Urothelium cell line (cell line): ENCODE measurements at places on chromosomes 1 and 21.

GRCh38 chr21:19368944-19369343 is 965.4 kb upstream of the TMPRSS15 start:
- DNase-seq = no peak

DNA sequence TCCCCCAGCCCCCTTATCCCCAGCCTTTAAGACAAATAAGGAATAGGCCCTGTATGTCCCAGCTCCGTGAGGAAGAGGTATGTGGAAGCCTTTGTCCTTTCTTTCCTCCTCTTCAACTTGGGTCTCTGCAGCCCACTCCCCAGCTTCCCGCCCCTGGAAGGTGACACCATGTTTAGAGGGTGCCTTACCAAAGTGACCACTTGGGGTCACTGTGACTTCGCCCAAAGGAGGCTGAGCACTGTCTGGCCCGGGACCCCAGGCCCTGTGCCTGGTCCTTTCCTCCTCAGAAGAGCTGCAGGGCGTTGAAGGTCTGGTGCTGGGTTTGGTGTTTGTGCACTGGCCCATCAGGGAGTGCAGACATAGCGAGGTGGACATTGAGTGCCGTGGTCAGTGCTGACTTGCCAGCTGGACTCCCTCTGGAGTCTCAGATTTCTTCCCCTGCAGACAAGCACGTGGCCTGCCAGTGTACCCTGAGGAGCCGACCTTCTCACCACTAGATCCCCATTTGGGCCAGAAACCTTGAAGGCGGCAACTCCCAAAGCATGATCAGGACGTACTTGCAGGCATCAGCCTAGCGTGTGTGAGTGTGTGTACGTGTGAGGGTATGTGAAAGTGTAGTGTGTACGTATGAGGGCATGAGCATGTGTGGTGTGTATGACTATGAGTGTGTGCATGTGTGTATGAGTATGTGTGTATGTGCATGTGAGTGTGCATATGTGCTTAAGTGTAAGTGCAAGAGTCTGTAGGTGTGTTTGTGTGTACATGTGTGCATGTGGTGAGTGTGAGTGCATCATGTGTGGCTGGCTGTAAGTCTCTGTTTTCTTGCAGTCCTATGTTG is 181.4 kb upstream of the KIAA0040 start:
- DNase-seq = peak; percentile 40

DNA sequence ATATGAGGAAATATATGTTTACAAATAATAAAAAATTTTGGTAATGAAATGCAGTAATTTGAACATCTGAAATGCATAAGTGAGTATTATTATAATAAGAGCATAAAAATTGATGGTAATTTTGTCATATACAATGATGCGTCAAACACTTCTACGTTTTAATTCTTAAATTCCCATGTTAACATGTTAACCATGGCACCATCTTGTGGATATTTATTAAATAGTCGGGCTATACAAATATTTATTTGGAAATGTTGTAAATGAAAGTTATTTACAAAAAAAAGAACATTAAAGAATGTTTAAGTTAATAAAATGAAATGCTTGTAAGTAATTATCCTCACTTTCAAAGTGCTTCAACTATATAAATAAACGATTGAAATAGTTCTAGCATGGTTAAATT is 57.2 kb upstream of the C1orf185 start:
- DNase-seq = no peak

DNA sequence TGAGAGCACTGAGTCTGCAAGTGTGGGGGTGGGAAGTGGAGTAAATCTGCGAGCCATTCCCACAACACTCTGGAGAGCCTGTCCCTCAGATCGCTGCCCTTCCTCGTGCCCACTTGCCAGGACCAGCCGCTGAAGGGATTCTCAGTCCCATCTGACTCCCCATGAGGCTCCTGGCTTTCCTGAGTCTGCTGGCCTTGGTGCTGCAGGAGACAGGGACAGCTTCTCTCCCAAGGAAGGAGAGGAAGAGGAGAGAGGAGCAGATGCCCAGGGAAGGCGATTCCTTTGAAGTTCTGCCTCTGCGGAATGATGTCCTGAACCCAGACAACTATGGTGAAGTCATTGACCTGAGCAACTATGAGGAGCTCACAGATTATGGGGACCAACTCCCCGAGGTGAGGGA is 1.9 kb downstream of the OPTC start:
- DNase-seq = no peak

- peak; percentile 21 for DNase-seq
These were observed 529 bp downstream of the EGLN1 start for GRCh38 chr1:231421546-231421970.

GRCh38 chr1:247913786-247914185 is 6.3 kb upstream of the OR2T8 start:
- no peak for DNase-seq

GRCh38 chr1:189960769-189961168 is 516.9 kb downstream of the BRINP3 start:
- DNase-seq = no peak
